ENCODE measurements at places on chromosomes 16 and 17.

DNA sequence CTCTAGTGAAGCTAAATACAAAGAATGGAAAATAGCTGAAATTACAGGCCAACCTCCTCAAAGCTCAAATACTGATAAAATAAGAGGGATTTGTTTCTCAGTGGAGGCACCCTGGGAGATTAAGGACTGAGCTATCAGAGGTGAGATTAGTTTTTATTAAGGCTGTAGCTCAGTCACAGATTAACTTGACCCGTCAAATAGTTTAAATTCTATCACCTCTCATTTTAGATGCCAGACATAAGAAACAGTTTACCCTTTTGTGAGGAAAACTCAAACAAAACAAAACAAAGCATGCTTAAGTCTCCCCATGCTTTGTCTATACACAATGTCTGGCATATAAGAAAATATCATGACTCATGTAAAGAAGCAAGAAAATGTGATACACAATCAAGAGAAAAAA is 208.3 kb upstream of the PMFBP1 start:
- DNase-seq: no peak

- no peak for DNase-seq
These were observed 77.7 kb downstream of the SREBF1 start for GRCh38 chr17:17758941-17759563.

- DNase-seq: no peak
These were observed 28.2 kb upstream of the CCL1 start for GRCh38 chr17:34391241-34391640.

- no peak for DNase-seq
These were observed 101.0 kb upstream of the IRX5 start for GRCh38 chr16:54829691-54830090.

GRCh38 chr16:50193594-50193993 is 40.5 kb downstream of the TENT4B start:
- no peak for DNase-seq

GRCh38 chr17:42365136-42365535 is 23.1 kb downstream of the STAT3 start:
- DNase-seq: no peak

DNA sequence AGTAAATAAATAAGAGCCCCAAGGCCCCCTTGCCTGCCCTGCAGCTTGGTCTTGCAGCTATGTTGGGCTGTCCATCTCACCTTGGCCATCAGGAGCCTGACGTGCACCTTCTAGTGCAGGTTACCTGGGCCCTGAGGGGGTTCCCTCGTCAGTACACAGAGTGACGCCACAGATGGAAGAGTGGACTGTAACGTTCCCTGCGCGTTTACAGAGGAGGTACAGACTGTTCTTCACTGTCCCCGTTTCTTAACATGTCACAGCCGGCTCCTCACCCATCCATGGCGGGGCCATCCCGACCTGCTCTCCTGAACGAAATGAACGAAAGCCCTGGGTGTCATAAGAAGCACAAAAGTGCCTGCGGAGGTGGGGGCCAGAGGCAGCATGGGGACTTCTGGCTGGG is 15.9 kb upstream of the FASN start:
- no peak for DNase-seq

DNA sequence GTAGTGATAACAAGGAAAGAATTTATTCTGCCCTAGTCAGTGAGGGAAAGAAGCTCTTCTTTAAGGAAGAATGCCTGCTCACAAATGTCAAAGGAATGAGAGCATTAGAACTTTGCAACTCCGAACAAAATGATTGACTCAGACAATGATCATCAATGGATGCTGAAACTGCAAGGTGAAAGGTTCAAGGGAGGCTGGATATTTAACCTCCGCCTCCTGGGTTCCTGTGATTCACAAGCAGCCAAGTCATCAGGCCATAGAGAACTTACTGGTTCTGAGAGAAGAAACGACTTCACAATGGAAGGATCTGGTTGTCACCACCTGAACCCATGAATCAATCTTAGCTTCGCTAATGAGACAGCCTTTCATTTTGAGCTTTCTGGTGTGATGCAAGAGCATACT is 16.0 kb upstream of the SCNN1B start:
- no peak for DNase-seq

DNA sequence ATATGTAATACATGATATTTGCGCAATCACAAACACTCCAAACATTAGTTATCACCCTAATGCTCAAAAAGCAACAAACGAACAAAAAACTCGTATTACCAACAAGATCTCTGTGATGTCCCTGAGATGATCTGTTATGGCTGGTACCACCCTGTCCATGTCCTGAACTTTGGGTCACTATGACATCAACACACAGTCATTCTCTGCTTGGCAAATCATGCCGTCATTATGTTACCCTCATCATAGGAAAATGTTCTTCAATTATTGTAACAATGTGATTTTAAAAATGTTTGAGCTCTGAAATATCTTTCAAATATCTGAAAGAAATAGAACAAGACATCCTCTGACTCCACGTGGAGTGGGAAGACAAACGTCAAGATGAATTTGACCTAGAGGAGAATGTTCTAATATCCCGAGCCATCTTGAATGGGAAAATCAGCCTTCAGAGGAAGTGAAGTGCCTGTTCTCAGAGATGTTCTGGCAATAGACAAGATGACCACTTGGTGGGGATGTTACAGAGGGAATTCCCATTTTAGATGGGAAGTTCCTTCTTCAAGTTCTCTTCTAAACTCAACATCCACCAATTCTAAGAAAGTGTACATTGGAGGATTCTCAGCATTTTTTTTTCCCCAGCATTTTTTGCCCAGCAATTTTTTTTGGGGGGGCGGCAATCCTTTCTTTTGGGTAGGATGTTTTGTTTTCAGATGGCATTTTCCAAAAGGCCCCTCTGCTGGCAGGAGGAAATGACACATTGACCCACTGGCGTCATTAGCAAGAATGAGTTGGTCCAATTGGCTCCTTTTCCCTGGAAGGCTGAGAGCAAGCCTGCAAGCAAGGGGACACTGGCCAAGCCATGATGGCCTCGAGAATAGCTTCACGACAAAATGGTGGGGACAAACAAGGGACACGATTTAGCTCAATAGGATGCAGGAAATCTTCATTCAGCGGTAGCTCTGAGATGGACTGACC is 3.7 kb upstream of the HSD17B2 start:
- DNase-seq: no peak

DNA sequence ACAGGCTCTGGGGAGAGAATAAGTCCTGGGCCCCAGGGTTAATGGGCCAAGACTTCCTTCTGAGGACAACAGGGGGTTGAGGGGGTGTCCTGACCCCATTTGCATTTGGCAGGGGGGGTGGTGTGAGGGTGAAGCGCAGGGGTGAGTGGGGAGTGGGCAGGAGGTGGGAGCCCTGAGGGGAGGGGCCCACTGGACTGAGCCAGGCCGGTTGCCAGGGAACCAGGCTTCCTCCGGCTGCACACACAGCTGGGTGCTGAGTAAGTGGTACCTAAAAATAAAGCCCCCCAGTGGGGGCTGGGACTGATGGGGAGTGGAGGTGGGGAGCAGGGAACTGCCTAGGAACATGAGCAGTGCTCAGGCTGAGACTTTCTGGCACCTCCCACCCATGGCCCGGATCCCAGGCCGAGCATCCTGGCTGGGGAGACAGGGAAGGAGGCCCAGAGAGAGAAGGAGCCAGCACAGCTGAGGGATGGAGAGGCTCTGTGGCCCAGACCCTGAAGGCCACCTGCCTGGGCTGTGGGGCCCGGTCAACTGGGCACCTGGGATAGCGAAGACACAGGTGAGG is 7.5 kb upstream of the RASD1 start:
- DNase-seq: no peak

GRCh38 chr16:57141822-57142631 is 43.8 kb downstream of the PSME3IP1 start:
- DNase-seq: peak; percentile 75

GRCh38 chr17:78820841-78821240 is 19.8 kb downstream of the USP36 start:
- DNase-seq: no peak

- DNase-seq: no peak
These were observed 289.4 kb downstream of the TOX3 start for GRCh38 chr16:52257534-52257933.

- DNase-seq: no peak
These were observed 103.9 kb upstream of the FAM20A start for GRCh38 chr17:68704871-68705713.

DNA sequence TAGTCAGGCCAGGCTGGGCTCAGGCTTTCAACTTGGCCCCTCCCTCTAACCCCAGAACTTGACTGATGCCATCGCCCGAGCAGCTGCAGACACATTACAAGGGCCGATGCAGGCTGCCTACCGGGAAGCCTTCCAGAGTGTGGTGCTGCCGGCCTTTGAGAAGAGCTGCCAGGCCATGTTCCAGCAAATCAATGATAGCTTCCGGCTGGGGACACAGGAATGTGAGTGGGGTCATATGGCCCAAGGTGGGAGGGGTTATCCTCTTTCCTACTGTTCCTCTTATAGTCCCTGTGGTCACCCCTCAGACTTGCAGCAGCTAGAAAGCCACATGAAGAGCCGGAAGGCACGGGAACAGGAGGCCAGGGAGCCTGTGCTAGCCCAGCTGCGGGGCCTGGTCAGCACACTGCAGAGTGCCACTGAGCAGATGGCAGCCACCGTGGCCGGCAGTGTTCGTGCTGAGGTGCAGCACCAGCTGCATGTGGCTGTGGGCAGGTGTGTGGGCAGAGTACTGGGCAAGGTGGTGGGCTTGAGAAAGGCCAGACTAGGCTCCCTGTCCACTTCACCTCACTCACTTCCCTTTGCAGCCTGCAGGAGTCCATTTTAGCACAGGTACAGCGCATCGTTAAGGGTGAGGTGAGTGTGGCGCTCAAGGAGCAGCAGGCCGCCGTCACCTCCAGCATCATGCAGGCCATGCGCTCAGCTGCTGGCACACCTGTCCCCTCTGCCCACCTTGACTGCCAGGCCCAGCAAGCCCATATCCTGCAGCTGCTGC is 2.1 kb upstream of the NRN1L start:
- DNase-seq: no peak

DNA sequence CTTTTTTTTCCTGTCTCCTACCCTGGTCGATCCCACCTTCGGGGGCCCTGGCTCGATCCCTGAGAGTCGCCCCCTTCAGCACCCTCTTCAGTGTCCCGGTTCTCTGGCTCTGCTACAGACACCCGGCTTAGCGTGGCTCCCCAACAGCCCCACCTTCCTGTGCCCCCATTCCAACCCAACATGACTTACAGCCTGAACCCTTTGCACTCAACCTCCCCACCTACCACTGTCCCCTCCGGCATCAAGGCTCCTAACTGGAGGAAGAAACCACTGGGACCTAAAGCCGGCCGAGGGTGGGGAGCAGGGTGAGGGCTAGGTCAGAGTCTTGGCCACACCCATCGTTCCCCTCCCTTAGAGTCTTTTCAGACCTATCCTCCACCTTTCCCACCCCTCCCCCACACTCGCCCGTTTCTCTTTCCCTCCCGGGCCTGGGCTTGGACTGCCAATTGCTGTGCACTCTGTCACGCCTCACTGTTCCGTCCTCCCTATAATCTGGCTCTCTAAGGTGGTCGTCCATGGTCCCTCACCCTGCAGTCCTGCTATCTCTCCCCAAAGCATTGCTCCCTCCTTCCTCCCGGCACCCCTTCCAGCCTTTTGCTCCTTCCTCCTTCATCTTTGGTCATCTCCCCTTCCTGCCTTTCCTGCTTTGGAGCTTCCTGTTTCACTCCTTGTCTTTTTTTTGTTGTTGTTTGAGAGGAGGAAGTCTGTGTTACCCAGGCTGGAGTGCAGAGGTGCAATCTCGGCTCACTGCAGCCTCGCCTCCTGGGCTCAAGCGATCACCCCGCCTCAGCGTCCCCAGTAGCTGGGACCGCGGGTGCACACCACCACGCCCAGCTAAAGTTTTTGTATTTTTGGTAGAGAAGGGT is 890 bp upstream of the CLDN7 start:
- DNase-seq: peak; percentile 70

Measured in activated CD4-positive, alpha-beta T cell treated with anti-CD3 and anti-CD28 coated beads, Interleukin-2, amount 10 ng/mL, durations not matched to agents 24 days and 14 days (primary cell).